ENCODE measurements at places on chromosomes 16 and 17.

- no peak for DNase-seq
Measured at GRCh38 chr16:60295451-60295850, 1561.3 kb upstream of the GOT2 start.

DNA sequence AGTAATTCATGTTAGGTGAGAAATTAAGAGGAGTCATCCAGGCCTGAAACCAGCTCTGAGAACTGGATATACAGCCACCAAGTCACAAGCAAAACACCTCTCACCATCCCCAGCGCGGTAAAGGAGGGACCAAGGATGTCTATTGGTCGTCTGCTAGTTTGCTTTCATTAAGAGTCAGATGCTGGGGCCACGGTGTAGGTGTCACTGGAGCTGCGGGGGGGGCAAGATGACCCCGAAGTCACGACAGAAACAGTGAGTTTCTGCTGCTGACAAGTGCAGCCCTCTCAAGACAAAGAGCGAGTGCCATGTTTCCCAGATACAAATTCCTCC lies 790 bp downstream of the NCBP3 start:
- DNase-seq = no peak

DNA sequence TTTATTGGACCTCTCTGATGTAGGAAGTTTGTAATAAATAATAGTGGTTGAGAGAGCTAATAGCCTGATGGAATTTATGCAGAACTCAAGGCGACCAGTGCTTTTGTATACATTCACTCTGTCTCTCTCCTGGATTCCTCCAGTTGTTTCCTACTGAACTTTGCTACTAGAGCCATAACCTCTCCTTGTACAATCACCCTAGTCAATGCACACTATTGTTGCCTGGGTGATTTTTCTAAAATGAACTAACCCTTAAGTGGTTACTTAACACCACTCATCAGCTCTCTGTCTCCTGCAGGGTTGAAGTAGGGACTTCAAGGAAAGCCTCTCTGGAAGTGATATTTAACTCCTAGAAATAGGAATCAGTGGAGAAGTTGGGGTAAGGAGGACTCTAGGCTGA lies 9.7 kb downstream of the PHKB start:
- no peak for DNase-seq

- DNase-seq = peak; percentile 14
Measured at GRCh38 chr17:70169709-70170597, 621 bp downstream of the KCNJ2 start.

DNA sequence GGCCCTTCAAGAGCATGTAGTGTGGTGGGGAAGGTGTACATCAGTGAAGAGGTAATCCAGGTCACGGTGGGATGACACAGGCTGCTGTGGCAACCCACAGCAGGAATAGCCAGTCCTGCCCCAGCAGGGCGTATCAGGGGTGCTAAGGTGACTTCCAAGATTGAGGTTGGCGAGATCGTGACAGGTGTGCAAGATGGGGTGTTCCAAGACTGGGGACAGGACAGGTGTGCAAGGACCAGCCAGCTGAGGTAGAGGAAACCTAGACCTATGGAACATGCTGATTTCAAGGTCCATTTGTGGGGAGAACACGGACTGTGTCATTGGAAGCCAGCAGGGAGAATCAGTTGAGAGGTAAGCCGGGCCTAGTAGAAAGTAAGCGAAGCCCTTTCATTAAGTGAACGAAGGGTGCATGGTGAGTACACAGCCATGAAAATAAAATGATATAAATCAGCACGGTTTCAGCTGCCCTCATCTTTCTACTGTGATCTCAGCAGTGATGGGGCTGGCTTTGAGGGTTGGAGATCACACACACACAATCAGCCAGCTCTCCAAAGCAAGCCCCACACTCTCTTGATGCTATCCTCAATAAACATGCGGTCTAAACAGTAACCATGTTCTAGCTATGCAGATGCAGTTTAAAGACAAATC lies 497.0 kb downstream of the WWOX start:
- DNase-seq = no peak

DNA sequence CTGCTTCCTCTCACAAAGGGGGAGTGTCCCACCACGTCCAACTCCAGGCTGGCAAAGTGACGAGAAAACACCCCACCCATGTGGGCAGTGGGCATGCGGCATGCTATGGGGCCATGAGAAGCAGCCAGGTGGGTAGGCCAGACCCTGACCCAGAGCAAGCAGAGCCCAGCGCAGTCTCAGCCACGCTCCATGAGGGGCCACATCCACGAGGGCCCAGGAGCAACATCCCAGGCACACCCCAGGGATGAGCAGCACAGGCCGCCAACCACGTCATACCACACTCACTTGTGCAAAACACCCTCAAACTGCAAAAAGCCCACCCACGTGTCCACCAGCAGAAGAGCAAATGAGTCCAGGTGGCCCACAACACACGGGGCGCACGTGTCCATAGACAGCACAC lies 117.0 kb downstream of the ZNF778 start:
- DNase-seq = no peak

DNA sequence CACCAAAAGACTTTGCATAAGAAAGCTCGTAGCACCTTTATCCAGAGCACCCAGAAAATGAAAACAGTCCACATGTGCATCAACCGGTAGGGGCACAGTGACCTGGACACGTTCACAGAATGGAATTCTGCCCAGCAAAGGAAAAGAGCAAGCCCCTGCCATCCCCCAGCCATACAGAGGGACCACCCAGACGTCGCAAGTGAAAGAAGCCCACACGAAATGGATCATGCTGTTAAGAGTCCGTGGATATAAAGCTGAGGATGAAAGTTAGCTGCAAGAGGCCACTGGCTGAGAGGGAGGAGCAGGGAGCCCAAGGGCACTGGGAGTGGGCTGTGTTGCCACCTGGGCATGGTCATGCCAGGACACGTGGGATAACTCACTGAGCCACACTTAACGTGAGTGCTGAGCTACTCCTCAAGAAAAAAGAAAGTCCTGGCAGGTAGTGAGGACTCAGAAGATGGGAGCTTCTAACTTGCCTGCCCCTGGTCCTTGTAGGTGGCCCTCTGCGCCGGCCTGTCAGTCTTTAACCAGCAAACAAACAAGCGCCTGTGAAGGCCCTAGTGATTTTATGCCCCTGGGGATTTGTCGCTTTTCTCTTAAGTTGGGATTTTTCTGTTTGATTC lies 190.7 kb downstream of the C16orf95 start:
- no peak for DNase-seq

DNA sequence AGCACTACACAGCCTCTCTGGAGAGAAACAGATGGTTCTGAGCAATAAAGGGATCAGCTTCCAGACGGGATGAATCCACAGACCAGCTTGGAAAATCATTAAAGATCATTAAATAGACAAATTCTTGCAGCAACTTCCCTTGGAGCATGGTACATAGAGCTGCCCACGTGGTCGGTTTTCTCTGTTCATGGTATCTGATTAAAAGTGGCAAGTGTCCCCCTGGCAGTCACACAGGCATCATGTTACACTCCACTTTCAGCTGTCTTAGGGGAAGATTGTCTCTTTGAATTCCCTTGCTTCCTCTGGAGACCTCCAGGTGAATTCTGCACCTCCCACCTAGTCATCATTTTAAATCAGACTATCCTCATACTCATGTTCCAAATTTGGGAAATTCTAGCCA lies 92.2 kb upstream of the CACNG3 start:
- DNase-seq = no peak

DNA sequence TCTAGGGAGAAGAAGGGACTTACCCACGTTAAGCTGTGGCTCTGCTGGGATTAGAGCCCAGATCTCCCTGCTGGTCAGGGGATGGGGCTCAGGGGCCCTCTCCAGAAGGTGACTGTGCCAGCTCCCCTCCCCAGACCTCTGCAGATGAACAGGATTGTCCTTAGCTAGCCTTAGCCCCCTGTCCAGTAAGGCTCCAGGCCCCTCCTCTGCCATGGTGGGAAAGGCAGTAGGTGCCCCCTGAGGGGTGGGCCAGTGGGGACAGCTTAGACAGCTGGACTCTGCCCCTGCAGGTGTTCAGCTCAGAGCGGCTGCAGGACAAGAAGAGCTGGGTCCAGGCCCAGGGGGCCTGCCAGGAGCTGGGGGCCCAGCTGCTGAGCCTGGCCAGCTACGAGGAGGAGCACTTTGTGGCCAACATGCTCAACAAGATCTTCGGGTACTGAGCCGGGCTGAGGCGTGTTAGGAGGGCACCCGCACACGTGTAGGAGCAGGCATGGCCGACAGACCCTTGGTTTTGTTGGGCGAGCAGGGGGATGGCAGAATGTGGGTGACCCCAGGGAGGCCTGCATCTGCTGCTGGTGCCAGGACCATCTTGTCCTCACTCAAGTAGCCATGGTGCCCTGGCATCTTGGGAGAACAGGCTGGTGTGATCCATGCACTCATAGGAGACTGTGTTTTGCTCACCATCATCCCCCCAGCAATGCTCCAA lies 50.9 kb downstream of the MRC2 start:
- no peak for DNase-seq

GRCh38 chr17:2042390-2042847 lies 597 bp downstream of the OVCA2 start:
- DNase-seq = peak; percentile 42

DNA sequence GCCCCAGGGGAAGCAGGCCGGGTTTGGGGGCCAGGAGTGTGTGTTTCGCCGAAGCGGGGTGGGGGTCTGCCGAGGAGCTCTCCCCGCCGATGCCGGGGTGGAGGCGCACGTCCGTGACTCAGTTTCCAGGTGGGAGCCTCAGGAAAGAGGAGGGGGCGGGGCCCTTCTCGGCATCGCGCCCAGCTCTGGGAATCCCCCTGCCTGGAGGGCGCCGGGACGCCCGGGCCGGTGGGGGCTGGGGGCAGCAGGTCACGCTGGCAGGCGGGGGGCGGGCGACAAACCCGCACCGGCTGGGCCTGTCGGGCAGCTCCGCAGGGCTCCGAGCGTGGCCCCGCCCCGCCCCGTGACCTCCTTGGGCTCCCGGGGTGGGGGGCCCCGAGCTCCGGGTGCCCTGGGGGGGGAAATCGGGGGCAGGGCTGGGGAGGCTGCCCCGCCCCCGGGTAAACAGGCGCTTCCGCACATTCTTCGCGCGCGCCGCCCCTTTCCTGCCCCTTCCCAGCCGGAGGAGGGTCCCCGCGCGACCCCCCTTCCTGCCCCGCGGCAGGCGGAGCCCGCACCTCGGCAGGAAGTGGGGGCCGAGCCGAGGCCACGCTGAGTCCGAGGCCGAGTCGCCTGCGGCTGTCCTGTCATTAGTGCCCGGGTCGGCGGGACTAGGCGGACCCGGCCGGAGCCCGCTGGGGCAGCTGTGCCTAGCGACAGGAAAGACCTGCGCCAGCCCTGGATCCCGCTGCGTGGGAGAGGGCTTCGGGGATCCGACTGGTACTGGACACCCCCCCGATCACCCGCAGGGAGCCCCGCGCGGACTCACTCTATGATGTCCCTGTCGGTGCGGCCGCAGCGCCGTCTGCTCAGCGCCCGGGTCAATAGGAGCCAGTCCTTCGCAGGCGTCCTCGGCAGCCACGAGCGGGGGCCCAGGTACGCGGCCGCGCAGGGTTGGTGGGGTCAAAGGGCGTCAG lies 9.3 kb downstream of the RIPOR1 start:
- DNase-seq = peak; percentile 66

- DNase-seq = no peak
Measured at GRCh38 chr16:85221771-85222154, 109.5 kb upstream of the CIBAR2 start.

DNA sequence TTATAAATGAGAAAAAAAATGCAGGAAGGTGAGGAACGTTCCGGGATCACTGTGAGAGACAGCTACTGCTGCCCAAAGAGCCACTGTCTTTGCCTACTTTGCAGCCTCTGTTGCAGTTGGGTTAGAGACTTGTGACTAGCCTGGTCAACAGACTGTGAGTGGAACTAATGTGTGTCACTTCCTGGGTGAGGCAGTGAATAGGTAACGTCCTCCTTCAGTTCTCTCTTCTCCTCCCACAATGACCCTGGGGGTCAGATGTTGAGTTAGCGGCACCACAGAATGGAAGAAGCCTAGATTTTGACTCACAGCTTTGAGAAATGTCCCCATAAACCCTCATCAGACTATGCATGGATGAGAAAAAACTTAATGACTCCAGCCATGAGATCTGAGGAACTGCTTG lies 5.2 kb downstream of the C16orf46 start:
- peak; percentile 12 for DNase-seq

DNA sequence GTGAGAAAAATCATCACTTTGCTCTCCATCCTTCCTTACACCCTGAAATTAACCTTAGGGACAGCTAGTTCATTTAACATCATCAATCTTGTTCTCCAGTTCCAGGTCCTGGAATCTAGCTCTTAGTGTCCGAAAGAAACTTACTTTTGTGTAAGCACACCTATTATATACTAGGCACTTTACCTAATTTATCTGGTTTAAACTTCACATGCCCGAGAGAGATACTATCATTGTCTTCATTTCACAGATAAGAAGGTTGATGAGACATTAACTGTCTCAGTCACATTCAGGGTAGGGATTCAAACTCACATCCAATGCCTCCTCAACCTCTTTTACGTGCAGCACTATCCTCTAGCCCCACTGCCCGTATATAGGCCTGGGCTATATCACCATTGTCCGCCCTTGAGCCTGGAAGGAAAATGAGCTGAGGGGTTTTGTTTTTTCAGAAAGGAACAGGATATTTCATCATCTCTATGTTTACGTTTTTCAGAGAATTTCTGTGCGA lies 501 bp upstream of the AP2B1 start:
- no peak for DNase-seq

DNA sequence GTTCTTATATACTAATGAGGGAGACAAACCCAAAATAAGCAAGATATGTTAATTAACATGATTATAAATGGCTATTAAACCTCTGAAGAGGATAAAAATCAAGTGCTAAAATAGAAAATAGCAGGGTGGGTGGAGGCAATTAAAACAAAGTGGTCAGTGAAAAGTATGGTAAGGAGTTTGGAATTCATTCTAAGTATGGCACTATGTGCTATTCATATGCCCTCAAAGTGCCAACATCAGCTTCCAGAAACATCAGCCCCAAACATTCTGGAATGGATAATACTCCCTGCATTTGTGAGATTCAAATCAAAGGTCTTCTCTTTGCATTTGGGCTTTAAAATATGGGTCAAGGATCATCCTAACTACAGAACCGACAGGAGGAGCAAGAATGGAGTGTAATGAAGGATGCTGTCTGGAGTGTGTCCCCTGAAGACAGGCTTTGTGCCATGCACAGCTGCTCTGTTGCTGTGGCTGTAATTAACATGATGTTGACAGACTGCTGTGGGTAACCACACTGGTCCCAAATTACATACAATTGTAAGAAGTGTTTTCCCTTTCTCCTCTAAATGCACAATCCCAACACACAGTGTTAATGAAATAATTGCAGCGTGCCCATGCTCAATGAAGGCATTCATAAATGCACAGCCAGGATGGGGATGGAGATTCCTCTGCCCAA lies 93.1 kb downstream of the VAT1L start:
- DNase-seq = peak; percentile 16
